ENCODE measurements at places on chromosomes 16 and 17. TPM values are rescaled to one million over a fixed set of nuclear protein-coding genes. Genes with fewer than 3 reads are reported as not detected.

Gene CACNA1G
- polyA plus RNA-seq: not detected

Gene ZP2
- polyA plus RNA-seq: not detected

Gene GP1BA
- not detected for polyA plus RNA-seq

Gene OR3A3
- polyA plus RNA-seq: not detected

Gene MYCBPAP
- 0.17 TPM for polyA plus RNA-seq

Gene ASPHD1
- polyA plus RNA-seq: 3.5 TPM

Gene SOX9
- polyA plus RNA-seq: 5.5 TPM

Gene MYH1
- polyA plus RNA-seq: not detected

Gene SCN4A
- polyA plus RNA-seq: 0.01 TPM

Gene GRB7
- 0.05 TPM for polyA plus RNA-seq

Gene SLC13A2
- polyA plus RNA-seq: not detected

Gene SCARF1
- 0.20 TPM for polyA plus RNA-seq

Gene TBC1D3C
- polyA plus RNA-seq: not detected

Gene PRPSAP1
- 49.9 TPM for polyA plus RNA-seq

Gene OR4D1
- not detected for polyA plus RNA-seq

Gene RPRML
- polyA plus RNA-seq: not detected

Gene TMEM238L
- polyA plus RNA-seq: not detected

Gene ARL5C
- not detected for polyA plus RNA-seq

Gene HOXB2
- polyA plus RNA-seq: 16.3 TPM

Gene OSGIN1
- polyA plus RNA-seq: 6.2 TPM

Gene LGALS9B
- not detected for polyA plus RNA-seq

Gene CCL1
- not detected for polyA plus RNA-seq

Gene ZNF469
- polyA plus RNA-seq: 3.7 TPM

Gene RARA
- polyA plus RNA-seq: 4.9 TPM

Gene BTBD17
- polyA plus RNA-seq: not detected

Gene EVPLL
- not detected for polyA plus RNA-seq

Gene PRDM7
- not detected for polyA plus RNA-seq

Gene KRTAP1-4
- not detected for polyA plus RNA-seq

Gene FOXC2
- 1.6 TPM for polyA plus RNA-seq

Gene PSKH1
- 26.6 TPM for polyA plus RNA-seq

Gene RMI2
- 4.7 TPM for polyA plus RNA-seq

Gene GAN
- polyA plus RNA-seq: 4.3 TPM

Gene FOXK2
- polyA plus RNA-seq: 24.3 TPM

Gene GALNS
- 11.6 TPM for polyA plus RNA-seq

Gene YPEL3
- 15.6 TPM for polyA plus RNA-seq

Gene KCNJ16
- polyA plus RNA-seq: not detected

Gene CXCL16
- 2.3 TPM for polyA plus RNA-seq

Gene CX3CL1
- polyA plus RNA-seq: 0.48 TPM

Gene GRAPL
- not detected for polyA plus RNA-seq

Gene JPH3
- polyA plus RNA-seq: not detected

Gene RAMP2
- 1.4 TPM for polyA plus RNA-seq

Gene PIRT
- polyA plus RNA-seq: not detected

Gene TERB1
- not detected for polyA plus RNA-seq

Gene ITGAL
- polyA plus RNA-seq: not detected

Gene KRTAP3-3
- not detected for polyA plus RNA-seq

Gene RNF222
- polyA plus RNA-seq: not detected

Gene NPTX1
- 6.4 TPM for polyA plus RNA-seq

Gene C16orf92
- not detected for polyA plus RNA-seq

Gene ASPA
- 0.17 TPM for polyA plus RNA-seq

Data from AG04450 (cell line).